Stimulated activated CD4-positive, alpha-beta T cell treated with anti-CD3 and anti-CD28 coated beads, Interleukin-4, amount 100 ng/mL, for 4 hours (primary cell): ENCODE measurements at places on chromosomes 12 and 14.
A peak's percentile ranks its signal among the peaks of the same experiment; 100 is the strongest.

DNA sequence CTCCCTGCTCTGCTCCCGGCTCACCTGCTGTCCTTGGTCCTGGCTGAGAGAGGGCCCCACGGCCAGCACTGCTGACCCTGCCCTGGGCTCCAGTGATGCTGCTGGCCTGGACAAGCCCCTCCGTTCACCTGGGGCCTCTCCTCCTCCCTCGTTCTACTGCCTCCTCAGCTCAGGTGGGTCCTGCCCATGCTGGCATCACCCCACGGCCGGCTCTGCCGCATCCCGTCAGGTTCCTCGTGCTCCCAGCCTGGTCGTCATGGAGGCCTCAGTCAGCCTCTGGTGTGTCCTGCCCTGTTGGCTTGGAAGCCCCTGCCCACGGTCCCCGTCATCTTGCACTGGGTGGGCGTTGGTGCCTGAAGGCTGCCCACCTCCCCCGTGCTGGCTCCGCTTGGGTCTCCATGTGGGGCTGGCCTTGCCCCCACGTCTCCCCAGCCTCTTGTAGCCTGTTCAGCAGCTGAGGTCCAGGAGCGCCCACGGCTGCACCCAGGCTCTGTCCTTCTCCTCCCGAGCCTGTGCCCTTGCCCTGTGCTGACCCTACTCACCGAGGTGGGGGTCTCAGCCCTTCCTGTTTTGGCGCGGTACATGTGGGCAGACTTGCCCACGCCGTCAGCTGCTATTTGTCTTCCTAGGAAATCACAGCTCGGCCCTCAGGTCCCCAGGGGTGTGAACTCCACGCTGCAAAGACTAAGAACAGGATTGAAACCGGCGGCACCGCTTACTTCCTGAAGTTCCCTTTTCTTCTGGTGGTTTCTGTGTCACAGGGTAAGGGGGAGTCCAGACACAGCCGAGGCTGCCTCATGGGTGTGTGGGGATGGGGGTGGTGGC, 121.6 kb downstream of the TMEM121 start:
- no peak for DNase-seq

DNA sequence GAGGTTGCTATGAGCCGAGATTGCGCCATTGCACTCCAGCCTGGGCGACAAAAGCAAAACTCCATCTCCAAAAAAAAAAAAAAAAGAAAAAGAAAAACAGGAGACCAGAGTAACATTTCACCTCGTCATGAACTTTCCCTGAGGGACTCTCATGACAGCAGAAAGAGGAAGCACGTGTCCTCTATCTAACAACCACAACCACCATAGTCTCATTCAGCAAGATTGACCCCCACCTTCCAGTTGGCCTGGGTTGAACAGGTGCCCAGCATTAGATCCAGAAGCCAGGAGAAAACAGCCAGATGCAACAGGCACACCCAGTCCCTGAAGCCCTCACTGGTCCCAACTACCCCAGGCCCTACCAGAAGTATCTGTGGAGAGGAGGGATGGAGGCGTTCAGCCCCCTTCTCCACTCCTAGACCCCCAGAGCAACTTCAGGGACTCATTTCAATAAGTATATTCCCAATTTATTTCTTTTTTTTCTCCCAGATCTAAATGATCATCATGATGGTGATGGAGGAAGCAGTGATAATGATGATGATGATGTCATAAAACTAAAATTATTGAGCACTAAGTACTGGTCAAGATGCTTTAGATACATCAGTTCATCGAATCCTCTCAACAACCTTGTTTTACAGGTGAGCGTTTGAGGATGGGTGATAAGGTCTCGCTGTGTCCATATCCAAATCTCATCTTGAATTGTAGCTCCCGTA, 235.0 kb downstream of the EFCAB11 start:
- DNase-seq: no peak

DNA sequence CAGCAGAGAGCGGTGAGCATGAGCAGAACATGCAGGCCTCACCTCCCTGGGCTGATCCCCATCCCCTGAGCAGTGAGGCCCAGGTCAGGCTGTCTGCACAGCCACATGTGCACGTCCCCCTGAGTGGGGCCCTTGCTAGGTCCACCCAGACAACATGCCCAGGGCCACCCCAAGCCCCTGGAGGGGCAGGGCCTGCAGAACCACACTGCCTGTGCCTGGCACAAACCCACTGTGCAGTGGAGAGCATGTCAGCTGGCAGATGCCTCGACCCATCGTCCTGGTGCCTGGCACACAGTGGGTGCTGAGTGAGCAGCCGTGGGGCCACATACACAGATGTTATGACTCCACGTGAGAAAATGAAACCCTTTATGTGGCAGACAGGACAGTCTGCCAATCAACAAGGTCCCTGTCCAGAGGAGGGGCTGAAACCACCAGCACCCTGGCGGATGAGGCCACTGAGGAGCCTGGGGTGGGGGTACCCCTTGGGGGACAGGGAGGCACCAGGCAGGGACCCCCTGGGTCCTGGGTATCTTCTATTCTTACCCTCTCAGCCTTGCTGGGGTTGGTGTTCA, 8.3 kb downstream of the ANHX start:
- no peak for DNase-seq

- no peak for DNase-seq
Measured at GRCh38 chr14:21227150-21227549, 42.1 kb downstream of the HNRNPC start.

DNA sequence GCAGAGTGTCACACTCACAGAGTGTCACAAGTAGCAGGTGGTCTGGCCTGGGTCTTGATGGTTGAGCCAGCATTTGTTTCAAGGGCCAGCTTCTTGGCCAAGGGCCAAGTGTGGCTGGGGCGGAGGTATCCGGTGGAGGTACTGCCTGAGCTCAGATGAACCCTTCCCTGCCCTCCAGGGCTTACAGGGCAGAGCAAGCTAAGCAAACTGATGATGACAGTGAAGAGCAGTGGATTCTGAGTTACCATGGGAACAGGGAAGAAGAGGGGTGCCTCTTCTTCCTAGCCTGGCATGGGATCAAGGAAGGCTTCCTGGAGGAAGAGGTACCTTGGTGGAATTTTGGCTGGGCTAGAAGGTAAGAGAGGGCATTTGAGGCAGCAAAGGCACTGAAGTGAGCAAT, 35.7 kb downstream of the MVK start:
- no peak for DNase-seq

DNA sequence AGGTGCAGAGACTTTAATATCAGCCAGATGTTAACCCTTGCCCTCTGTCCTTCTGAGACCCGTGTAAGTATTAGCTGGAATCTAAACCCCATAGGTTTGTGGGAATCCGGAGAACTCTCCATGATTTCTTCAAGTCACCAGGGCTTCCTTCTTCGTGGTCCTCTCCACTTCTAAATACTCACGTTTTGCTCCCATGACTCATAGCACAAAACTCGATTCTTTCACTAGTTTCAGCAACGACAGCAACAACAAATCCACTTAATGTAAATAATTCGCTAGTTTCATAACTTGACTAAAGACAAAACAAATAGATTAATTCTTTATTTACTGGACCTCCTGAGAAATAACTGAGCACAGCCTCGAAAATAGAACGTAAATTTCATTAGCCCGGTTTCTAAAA, 4.4 kb upstream of the CLEC2A start:
- DNase-seq: no peak

GRCh38 chr14:106491851-106492250, 965.5 kb downstream of the TMEM121 start:
- DNase-seq: no peak

DNA sequence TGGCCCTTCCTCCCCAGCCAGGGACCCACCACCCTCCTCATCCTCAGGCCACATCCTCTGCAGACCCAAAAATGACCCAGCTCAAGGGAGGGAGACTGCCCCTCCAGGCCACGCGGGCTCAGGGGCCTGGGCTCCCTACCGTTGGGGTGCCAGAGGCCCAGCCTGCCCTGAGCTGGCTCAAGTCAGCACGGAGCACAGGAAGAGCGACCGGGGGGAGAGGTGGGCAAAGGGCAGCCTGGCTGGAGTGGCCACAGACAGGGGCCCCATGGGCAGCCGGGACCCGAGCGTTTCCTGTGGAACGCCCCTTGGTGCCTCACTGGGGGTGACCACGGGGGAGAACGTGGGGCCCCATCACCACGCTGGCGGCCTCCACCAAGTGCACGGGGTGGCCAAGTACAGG, 10.7 kb downstream of the JAG2 start:
- DNase-seq: no peak

- peak; percentile 30 for DNase-seq
Measured at GRCh38 chr12:57842342-57843294, 3.9 kb downstream of the CTDSP2 start.

- DNase-seq: no peak
Measured at GRCh38 chr12:54142114-54142475, 46.7 kb downstream of the SMUG1 start.

GRCh38 chr12:578748-579419, 84.4 kb downstream of the NINJ2 start:
- DNase-seq: no peak

DNA sequence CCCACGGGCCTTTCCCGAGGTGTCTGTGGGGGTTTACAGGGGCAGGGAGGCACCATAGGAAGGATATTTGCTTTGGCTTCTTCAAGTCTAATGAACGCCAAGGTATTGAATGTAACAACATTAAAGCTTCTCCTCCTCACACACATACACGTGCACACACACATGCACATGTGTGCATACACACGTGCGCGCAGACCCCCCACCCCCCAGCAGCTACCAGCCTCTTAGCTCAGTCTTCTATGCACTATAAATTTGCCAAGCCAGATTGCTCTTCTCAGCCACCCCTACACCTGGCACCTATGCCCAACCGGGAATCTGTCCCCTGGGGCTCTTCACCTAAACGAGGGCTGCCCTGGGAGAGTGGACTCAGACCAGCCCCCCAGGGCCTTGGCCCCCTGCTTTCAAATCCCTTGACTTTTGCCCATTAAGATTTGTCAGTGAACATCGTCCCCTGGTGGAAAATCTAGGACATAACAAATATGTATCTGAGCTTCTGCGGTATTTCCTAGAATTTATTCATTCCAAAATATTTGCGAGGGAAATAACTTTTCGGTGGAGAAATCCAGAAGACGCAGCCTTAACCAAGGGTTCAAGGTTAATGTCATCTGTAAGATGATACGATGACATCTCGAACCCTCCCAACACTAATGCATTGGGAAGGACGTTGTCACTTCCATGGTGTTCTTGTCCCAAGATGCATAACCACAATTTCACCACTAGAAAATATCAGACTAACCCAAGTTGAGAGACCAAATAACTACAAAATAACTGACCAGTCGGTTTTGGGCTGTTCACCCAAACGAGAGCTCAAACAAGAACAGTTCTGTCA, 330.4 kb downstream of the MED13L start:
- DNase-seq: no peak

- no peak for DNase-seq
Measured at GRCh38 chr12:64792128-64792527, 32.3 kb upstream of the TBC1D30 start.

GRCh38 chr14:94542811-94543440, 18.3 kb upstream of the SERPINA4 start:
- no peak for DNase-seq

DNA sequence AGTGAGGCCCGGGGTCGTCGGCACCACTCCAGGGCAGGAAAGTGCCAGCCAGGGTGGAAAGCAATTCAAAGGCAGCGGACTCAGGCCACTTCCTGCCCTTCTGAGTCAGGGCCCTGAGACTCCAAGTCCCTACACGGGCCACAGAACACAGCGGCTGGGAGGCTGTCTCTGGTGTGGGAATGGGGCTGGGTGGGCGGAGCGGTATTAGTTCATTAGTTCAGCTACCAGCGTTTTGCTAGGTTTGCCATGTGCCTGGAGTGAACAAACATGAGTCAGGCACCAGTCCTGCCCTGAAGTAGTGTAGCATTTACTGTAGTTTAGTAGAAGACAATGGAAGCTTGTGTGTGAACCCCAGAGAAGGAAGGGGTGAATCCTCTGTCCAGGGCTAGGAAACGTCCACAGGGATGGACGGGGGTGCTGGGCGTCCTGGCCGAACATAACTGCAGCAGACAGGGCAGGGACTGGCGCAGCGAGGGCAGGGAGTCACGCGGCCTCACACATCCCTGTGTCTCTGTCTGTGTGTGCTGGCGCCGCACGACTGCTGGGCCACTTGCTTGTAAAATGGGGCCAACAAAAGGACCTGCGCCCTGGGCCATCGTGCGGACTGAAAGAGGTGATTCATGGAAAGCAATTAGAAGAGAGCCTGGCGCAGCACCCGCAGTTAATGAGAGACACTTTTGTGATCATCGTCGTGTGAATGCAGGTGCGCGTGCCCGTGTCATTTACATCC, 186.4 kb upstream of the PRMT8 start:
- DNase-seq: no peak

DNA sequence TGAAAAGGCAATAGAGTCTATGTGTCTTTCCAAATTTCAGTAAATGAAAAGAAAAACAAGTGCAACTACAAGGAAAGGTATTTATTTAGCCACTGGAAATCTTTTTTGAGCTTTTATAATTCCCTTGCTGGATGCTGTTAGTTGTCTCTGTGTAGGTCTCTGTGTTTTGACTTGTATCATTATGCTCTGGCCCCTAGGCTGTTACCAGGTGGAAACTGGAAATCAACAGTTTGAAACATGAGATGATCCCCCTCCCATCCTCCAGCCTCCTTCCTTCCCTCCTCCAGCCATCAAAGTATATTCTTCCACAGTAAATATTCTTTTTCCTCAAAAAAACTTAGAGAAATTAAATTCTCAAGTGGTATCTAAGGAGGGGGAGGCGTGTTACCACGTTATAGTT, 934 bp upstream of the DCN start:
- no peak for DNase-seq

DNA sequence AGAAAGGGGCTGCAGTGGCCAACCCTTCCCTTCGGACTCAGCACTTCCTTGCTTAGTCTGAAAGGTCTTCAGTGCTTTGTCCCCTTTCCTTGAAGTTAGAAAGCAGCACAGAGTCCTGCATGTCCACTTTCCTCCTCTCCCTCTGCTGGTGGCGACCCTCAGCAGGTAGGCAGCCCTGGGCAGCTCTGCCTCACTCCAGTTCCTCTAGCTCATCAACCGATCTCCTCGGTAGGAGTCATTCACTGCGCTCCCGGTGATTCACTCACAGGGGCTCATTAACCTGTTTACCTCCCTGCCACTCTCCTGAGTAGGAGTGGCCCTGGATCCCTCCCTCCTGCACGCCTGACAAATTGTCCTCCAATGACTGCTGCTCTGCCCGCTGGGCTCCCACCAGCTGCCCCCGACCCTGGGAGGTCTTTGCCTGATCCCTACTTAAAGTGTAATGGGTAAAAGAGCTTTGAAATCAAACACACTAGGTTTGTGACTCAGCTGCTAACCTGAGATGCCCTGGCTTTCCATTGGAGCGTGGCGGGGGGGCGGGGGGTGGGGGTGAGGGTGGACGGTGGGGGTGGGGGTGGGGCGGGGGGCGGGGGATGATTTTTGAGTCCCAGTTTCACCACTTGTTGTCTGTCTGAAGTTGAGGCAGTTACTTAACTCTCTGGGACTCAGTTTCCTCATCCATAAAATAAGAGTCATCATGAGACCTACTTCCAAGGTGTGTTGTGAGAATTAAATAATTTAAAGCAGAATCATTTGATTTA, 4.2 kb downstream of the SCNN1A start:
- no peak for DNase-seq
